NCI-H774 (cell line): ENCODE measurements at places on chromosomes 12 and 14.

DNA sequence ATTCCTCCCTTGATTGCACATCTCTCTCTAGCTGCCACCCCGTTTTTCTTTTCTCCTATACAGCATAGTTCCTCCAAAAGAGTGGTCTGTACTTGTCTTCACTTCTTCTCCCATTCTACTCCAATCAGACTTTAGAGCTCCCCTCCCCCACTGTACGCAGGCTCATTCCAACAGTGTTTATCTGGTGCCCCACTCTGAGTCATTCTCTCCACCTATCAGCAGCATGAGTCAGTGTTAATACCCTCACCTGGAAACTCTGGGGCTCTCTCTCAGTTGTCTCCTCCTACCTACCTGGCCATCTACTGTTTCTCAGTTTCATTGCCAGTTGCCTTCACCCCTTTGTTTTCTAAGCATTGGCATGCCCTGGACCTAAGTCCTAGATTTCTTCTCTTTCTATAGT is 175.1 kb upstream of the ARHGAP5 start:
- DNase-seq, result no peak

DNA sequence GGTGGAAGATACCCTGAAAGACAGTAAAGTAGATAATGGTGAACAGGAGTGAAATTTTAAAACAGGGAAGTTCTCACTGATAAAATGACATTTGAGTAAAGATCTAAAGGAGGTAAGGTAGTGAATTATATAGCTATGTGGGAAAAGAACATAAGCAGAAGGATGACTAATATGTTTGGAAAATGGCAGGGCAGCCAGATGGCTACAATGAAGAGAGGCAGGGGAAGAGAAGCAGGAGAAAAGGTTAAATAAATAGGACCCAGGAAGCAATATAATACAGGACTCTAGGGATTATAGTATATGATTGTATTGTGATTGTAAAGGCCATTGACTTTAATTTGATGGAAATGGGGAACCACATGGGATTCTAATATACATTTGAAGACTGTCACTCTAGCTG is 33.0 kb downstream of the SCFD1 start:
- no peak for DNase-seq

- peak; percentile 23 for DNase-seq
Measured at GRCh38 chr12:32918890-32919801, 22.6 kb upstream of the PKP2 start.

DNA sequence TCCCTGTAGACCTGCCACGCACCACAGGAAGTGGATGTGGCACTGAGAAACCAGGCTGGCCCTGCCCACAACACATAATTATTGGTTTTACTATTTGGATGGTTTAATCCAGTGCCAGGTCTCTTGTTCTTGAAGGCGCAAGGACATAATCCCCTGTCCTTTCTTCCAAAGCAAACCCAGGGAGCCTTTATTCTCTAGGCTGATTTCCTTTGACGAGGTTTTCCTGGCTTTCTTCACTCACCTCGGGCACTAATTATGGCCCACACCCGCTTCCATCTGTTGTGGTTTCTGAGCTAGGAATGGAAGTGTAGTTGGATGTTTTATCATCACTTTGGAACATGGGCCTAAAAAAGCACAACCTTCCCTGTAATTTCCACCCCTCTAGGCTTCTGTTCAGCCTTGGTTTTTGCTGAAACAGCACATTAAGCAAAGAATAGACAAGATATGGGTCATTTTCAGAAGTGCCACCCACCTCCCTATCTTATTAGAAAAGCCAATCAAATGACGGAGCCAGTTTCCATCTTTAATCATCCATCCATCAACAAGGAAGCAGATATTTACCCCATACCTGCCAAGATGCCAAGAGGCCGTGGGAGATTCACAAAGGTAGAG is 73.9 kb downstream of the PPP1R36 start:
- no peak for DNase-seq

DNA sequence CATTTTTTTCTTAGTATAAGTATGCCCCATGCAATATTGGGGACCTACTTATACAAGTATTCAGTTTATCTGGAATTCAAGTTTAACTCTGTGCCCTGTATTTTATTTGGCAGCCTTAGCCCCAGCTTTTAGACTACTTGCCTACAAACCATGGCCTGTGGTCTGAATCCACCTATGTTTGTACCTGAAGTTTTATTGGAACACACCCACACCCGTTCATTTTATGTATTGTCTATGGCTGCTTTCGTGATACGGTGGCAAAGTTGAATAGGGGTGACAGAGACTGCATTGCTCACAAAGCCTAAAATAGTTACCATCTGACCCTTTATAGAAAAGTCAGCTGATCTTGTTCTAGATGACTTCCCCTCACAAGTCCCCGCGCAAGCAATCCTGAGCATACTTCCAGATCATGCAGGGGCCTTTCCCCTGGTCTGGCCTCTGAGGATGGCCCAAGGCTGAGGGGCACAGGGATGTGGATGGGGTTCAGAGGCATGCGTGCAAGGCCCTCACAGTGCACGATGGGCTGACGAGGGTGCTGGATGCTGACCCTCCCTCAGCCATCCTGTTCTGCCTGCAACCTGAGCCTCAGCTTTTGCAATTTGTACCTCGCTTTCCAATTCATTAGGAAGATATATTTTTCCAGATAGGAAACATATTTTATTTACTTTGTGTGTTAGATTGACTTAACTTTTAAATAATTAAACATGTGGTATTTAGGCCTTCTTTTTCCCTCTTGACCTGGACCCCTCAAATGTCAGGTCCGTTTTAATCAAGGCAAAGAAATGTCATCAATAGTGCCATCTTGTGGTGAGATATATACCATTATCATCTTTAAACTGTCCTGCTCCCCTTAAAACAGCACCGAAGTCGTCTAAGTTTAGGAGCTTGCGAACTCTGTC is 527.3 kb upstream of the CCDC196 start:
- no peak for DNase-seq

DNA sequence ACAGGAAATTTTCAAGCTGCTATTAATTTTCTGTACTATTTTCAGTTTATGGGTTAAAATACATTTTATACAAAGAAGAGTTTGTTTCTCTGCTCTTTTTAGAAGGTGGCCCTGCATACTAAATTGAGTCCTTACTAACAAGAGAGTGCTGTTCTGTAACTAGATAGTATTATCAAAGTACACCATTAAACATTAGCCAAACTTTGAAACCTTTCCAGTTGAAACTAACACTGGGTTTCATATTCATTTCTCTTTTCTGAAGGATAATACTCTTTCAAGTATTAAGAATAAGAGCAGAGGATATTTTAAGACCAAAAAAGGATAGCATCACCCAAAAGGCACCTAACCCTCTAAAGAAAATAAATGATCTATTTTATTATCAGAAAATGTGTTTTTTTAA is 47.2 kb downstream of the PEBP1 start:
- DNase-seq, result no peak

GRCh38 chr12:79843978-79844377 is 90.9 kb downstream of the PPP1R12A start:
- no peak for DNase-seq

GRCh38 chr14:32217301-32217700 is 14.2 kb upstream of the RNU6-8 start:
- peak; percentile 59 for DNase-seq

DNA sequence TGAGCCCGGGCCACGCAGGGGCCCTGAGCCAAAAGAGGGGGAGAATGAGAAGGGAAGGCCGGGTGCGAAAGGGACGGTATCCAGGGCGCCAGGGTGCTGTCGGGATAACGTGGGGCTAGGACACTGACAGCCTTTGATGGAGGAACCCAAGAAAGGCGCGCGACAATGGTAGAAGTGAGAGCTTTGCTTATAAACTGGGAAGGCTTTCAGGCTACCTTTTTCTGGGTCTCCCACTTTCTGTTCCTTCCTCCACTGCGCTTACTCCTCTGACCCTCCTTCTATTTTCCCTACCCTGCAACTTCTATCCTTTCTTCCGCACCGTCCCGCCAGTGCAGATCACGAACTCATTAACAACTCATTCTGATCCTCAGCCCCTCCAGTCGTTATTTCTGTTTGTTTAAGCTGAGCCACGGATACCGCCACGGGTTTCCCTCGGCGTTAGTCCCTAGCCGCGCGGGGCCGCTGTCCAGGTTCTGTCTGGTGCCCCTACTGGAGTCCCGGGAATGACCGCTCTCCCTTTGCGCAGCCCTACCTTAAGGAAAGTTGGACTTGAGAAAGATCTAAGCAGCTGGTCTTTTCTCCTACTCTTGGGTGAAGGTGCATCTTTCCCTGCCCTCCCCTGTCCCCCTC is 3.0 kb downstream of the SSTR1 start:
- no peak for DNase-seq

DNA sequence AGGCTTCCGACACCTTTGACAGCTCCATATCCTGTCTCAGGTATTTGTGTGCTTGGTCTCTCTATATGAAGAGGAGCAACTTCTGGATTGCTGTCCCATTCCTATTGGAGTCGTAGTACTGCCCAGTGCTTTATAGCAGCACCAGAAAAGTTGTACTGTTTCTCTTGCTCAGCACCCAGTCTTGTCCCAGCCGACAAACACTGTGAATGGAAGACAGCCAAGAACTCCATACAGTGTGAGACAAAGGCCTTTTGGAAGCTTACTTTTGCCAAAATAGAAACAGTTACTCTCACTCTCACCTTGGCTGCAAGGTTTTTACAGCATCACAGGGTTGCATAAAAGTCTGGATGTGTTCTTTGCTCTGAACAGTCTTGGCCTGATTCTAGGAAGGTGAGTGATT is 105.3 kb downstream of the TGFB3 start:
- no peak for DNase-seq

- no peak for DNase-seq
Measured at GRCh38 chr12:47238669-47239114, 158.9 kb upstream of the AMIGO2 start.

DNA sequence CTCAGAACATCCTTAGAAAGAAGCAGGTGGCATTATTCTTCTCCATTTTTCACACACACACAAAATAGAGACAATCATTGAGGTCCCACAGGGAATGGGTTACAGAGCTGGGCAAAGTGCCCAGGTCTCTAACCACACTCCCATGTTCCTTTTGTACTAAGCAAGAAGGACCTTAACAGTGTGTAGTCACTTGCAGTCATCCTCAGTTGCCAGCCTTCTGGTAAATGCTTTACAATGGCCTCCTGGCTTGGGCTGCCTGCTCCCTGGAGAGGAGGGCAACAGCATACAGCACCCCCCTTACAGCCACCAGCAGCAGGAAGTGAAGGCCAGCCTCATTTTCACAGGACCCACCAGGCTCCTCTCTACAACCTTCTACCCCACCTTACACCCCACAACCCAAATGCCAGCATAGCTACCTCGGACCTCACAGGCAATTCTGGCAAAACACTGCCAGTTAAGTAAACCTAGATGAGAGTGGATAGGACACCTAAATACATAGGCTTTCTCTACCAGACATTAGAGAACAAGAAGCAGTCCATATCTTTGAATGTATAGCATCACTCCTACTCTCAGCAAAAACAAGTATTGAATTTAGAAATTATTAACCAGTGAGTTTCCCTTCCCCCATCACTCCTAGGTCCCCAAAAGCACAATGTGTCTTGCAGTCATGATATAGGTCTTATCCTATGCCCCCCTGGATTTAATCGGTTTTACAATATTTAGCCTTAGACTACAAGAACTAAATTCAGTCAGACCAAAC is 88.1 kb downstream of the PPP2R5E start:
- DNase-seq, result no peak

GRCh38 chr14:82720946-82721345 is 1187.3 kb upstream of the SEL1L start:
- DNase-seq, result no peak

DNA sequence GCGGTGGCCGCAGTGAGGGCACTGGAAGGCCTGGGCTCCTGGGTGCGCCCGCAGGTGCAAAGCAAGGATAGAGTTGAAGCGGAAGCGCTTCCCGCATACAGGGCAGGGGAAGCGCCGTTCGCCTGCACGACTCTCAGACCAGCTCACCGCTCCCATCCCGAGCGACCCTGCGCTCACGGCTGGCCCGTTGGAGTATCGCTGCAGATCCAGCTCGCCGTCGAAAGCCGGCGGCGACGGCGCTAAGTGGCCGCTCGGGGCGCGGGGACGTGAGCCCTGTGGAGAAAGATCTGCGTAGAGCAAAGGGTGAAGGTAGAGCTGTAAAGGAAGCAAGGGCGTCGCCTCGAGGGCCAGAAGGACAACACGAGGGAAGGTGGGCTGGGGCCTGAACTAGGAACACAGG is 5.4 kb downstream of the ZNF219 start:
- DNase-seq, result no peak

GRCh38 chr12:44616402-44616801 is 259.7 kb downstream of the NELL2 start:
- DNase-seq, result no peak

DNA sequence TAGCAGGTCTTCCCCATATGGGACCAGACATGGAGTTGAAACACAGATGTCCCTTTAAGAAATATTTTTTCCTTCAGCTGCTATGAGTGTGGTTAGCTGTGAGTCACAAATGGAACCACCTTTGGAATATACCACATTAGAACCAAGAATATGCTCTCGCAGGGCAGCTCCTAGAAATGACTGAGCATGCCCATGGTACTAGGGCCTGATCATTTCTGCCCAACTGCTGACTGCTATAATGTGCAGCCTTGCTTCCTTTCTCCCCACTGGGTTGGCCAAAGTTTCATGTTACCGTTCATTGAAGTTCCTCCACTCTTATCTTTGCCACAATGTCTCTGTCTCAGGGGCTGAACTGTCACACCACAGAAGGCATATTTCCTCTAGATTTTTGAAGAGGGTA is 1074.6 kb downstream of the FLRT2 start:
- DNase-seq, result no peak

GRCh38 chr14:102772781-102773570 is 4.3 kb upstream of the TRAF3 start:
- no peak for DNase-seq

- DNase-seq, result no peak
Measured at GRCh38 chr14:91233936-91234790, 10.3 kb downstream of the GPR68 start.

DNA sequence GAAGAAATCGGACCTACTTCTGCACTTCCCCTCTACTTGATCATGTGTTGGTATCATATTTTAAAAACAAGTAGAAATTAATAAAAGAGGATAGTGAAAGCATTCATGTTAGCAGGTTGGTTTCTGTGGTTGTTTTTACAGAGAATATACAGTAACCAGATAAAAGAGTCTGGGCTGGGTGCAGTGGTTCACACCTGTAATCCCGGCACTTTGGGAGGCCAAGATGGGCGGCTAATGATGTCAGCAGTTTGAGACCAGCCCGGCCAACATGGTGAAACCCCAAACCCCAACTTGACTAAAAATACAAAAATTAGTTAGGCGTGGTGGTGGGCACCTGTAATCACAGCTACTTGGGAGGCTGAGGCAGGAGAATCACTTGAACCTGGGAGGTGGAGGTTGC is 55.9 kb downstream of the LRP6 start:
- no peak for DNase-seq

DNA sequence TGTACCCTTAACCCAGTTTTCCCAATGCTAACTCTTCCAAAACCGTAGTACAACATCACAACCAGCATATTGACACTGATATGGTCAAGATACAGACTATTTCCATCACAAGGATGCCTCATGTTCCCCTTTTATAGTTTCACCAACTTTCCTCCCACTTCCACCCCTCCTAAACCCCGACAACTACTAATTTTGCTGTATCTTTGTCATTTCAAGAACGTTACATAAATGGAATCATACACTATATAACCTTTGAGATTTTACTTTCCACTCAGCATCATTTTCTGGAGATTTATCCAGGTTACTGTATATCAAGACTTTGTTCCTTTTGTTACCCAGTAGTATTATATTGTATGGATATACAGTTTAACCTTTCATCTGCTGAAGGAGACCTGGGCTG is 88.9 kb downstream of the MED13L start:
- no peak for DNase-seq

- no peak for DNase-seq
Measured at GRCh38 chr14:34368971-34369647, 92.9 kb downstream of the SPTSSA start.
